ENCODE measurements at places on chromosomes 5 and 9. TPM values are rescaled to one million over a fixed set of nuclear protein-coding genes. Genes with fewer than 3 reads are reported as not detected.

Gene CER1
- not detected for total RNA-seq

Gene GABRP
- not detected for total RNA-seq

Gene LECT2
- total RNA-seq = not detected

DNA sequence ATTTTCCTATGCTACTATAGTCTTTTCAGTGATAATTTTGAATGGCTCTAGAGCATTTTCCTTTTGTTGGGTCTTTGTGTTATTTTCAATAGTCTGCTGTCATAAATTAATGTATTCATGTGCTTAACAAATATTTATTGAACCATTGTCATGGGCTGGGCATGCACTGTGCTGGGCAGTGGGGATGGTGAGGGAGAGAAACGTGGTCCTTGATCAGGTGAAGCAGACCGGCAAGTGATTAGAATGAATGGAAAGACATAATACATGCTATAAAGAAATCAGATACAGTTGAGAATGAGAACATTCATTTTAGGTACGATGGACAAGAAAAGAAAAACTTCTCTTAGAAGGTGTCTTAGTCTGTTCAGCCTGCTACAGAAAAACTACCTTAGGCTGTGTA, 66.1 kb downstream of the KIF4B start:
- no peaks in the 10 kb centered on the region for H3K4me1 ChIP-seq
- H3K27me3 ChIP-seq = no peaks in the 10 kb centered on the region
- H3K36me3 ChIP-seq = no peaks in the 10 kb centered on the region
- no peak for DNase-seq
- no peak overlapping the region for H3K27ac ChIP-seq

- no peak overlapping the region for H3K27ac ChIP-seq
- H3K27me3 ChIP-seq = no peaks in the 10 kb centered on the region
- H3K4me3 ChIP-seq = no peak overlapping the region
These were observed 9.4 kb downstream of the ERAP2 start for GRCh38 chr5:96885518-96886338.

DNA sequence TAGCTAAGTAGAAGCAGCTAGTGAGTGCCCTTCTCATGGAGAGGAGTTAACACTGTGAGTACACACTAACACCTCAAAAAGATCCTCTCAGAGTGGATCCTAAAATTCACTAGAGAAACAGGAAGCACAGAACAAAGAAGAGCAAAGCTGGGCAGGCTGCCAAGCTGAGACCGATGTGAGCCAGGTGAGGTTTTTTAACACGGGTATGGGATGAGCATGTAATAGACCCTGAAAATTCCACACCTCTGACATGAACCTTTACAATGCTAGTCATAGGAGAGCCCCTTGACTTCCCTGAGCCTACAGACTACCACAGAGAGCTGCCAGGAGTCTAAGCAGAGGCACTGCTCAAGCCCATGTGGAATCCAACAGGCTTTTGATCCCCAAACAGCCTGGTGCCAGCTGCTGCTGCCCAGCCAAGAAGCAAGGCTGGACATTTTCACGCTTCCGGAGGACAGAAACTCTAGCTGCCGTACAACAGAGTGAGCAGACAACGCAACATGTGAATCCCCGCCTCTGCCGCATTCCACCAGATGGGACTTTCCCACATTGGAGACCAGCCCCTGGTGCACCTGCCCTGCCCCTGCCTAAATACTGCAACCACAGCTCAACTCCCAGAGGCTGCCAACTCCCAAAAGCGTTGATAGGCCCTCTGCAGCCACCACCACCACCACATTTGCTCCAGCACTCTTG, 280.8 kb downstream of the CDH10 start:
- no peak for DNase-seq
- H3K27ac ChIP-seq = no peak overlapping the region

Data from thyroid gland (tissue), 4 donors.